ENCODE measurements at places on chromosomes 2 and 18. TPM values are rescaled to one million over a fixed set of nuclear protein-coding genes. Genes with fewer than 3 reads are reported as not detected.

- DNase-seq: no peak
- H3K4me3 ChIP-seq: no peak overlapping the region
- H3K27ac ChIP-seq: no peak overlapping the region
- H3K36me3 ChIP-seq: no peaks in the 10 kb centered on the region
- no peaks in the 10 kb centered on the region for H3K4me1 ChIP-seq
Observed at GRCh38 chr2:120995152-120995551, 259.5 kb downstream of the GLI2 start.

Gene REEP1
- total RNA-seq: 5.7 TPM

- H3K27me3 ChIP-seq: no peaks in the 10 kb centered on the region
- H3K4me1 ChIP-seq: no peaks in the 10 kb centered on the region
- no peaks in the 10 kb centered on the region for H3K36me3 ChIP-seq
- H3K27ac ChIP-seq: no peak overlapping the region
- DNase-seq: no peak
- H3K4me3 ChIP-seq: no peak overlapping the region
Observed at GRCh38 chr2:204228169-204228886, 291.8 kb downstream of the ICOS start.

GRCh38 chr2:42084231-42084671 is 36.4 kb downstream of the PKDCC start:
- DNase-seq: no peak
- no peaks in the 10 kb centered on the region for H3K36me3 ChIP-seq
- no peak overlapping the region for H3K27ac ChIP-seq

GRCh38 chr2:216546641-216547403 is 48.2 kb downstream of the RPL37A start:
- H3K4me1 ChIP-seq: peaks cover 14% of the 10 kb centered on the region
- H3K27me3 ChIP-seq: no peaks in the 10 kb centered on the region
- H3K36me3 ChIP-seq: no peaks in the 10 kb centered on the region
- no peak overlapping the region for H3K4me3 ChIP-seq
- no peak for DNase-seq
- H3K27ac ChIP-seq: no peak overlapping the region

DNA sequence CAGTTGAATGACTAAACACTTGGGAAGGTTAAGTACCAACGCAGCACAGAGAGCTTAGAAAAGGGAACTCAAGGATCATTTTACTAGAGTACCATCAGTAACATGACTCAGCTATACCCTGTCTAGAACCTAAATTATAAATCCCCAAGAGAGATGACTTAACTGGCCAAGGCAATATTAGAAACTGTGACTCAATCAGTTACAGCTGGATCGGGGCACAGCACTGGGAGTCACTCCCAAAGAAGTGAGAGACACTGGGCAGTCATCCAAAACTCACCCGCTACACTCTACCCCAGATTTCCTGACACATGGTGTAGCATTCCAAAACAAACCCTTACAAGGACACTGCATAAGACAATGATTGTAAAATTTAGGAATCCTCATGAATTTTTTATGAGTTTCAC is 17.7 kb downstream of the IWS1 start:
- H3K27ac ChIP-seq: peak overlapping the region; percentile 59
- peak; percentile 79 for DNase-seq
- H3K4me1 ChIP-seq: peaks cover 31% of the 10 kb centered on the region
- no peak overlapping the region for H3K4me3 ChIP-seq
- peaks cover 17% of the 10 kb centered on the region for H3K36me3 ChIP-seq
- H3K27me3 ChIP-seq: no peaks in the 10 kb centered on the region

Gene KIAA2012
- not detected for total RNA-seq

GRCh38 chr2:8537562-8538155 is 144.2 kb upstream of the ID2 start:
- no peak overlapping the region for H3K27ac ChIP-seq
- DNase-seq: no peak
- no peak overlapping the region for H3K4me3 ChIP-seq
- no peaks in the 10 kb centered on the region for H3K36me3 ChIP-seq
- peaks cover 26% of the 10 kb centered on the region for H3K4me1 ChIP-seq
- no peaks in the 10 kb centered on the region for H3K27me3 ChIP-seq

Gene DOK6
- total RNA-seq: 2.1 TPM

Gene CTAGE1
- not detected for total RNA-seq

DNA sequence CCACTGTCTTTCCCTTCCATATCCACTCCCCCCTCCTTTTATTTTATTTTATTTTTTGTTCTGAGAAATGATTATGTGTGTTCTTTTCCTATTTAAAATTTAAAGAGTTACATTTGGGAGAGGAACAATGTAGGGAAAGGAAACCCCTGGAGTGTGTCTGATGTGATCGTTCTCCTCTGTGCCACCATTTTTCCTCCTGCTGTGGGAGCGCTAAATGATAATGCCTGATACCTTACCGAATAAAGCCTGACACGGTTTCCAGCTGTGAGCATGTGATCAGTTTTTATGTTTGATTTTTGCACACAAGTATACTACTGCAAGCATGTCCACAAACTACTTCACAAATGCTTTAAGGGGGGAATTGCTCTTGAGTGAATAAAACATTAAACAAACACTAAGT is 317.8 kb upstream of the FANCL start:
- DNase-seq: no peak
- H3K4me3 ChIP-seq: no peak overlapping the region
- no peak overlapping the region for H3K27ac ChIP-seq
- no peaks in the 10 kb centered on the region for H3K36me3 ChIP-seq
- H3K27me3 ChIP-seq: no peaks in the 10 kb centered on the region
- H3K4me1 ChIP-seq: no peaks in the 10 kb centered on the region

DNA sequence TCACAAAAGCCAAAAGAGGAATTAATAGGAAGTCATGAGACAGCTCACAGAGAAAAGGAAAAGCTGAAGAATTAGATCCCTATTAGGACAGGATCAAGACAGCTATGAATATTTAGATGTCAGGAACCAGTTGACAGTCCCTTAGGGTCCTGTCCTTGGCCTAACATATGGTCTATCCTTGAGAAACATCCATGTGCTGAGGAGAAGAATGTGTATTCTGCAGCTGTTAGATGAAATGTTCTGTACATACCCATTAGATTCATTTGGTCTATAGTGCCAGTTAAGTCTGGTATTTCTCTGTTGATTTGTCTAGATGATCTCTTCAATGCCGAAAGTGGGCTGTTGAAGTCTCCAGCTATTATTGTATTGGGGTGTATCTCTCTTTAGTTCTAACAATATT is 37.6 kb upstream of the SLC40A1 start:
- peaks cover 11% of the 10 kb centered on the region for H3K4me1 ChIP-seq
- no peaks in the 10 kb centered on the region for H3K27me3 ChIP-seq
- H3K36me3 ChIP-seq: no peaks in the 10 kb centered on the region
- no peak overlapping the region for H3K4me3 ChIP-seq
- no peak overlapping the region for H3K27ac ChIP-seq

Gene TACR1
- 0.56 TPM for total RNA-seq

DNA sequence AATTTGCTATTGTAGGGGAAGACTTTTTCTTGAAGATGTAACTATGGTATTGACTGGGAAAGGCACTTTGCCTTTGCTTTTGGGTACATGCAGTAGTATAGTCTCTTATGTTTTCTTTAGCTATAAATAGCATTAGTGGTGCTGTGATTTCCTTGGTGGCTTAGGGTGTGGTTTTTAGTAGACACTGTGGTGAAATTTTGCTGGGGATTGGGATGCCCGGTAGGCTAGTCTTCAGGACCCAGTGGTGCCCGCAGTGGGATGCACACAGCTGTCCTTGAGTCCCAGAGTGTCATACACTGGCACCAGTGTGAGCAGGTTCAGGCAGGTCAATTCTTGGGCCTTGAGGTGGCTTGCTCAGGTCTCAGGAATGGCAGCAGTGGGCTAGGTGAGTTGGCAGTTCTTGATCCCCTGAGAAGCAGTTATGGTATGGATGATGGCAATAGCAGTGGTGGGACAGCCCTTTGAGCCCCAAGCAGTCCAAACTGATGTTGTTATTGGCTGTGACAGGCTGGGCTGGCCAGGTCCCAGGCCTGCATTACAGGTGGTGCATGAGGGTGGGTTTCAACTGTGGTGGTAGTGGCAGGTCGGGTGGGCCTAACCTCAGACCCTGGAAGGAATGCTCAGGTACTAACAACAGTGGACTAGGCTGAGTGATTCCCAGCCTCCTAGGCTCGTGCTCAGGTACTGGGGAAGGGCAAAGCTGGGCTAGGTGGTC is 124.3 kb downstream of the XRCC5 start:
- H3K4me3 ChIP-seq: no peak overlapping the region
- DNase-seq: no peak
- H3K4me1 ChIP-seq: no peaks in the 10 kb centered on the region

- no peaks in the 10 kb centered on the region for H3K27me3 ChIP-seq
- no peaks in the 10 kb centered on the region for H3K4me1 ChIP-seq
- H3K27ac ChIP-seq: no peak overlapping the region
- H3K36me3 ChIP-seq: no peaks in the 10 kb centered on the region
- no peak overlapping the region for H3K4me3 ChIP-seq
Observed at GRCh38 chr2:69279931-69280681, 106.9 kb downstream of the GFPT1 start.

GRCh38 chr2:231057590-231057989 is 923 bp downstream of the PSMD1 start:
- no peak for DNase-seq
- H3K4me1 ChIP-seq: peaks cover 23% of the 10 kb centered on the region
- H3K27me3 ChIP-seq: no peaks in the 10 kb centered on the region
- peaks cover 5% of the 10 kb centered on the region for H3K36me3 ChIP-seq

GRCh38 chr2:20422402-20423271 is 24.2 kb upstream of the RHOB start:
- no peak for DNase-seq
- H3K27me3 ChIP-seq: no peaks in the 10 kb centered on the region
- H3K36me3 ChIP-seq: no peaks in the 10 kb centered on the region
- H3K4me3 ChIP-seq: no peak overlapping the region
- peaks cover 30% of the 10 kb centered on the region for H3K4me1 ChIP-seq
- peak overlapping the region; percentile 78 for H3K27ac ChIP-seq

DNA sequence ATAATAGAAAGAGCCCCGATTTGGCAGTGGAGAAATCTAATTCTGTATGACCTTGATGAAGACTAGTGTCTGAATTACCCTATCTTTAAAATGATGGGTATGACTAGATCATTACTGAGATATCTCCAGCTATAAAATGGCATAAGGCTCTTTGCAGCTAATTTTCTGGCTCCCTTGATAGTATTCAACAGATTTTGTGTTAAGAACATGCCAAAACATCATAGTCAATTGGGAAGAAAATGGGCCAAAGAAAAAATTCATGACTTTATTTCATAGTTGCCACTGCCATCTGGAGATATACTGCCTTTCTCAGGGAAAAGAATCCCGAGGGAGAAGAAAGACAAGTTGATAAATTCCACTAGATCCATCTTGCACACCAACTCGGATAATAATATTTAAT is 1618.7 kb downstream of the LRP1B start:
- no peaks in the 10 kb centered on the region for H3K27me3 ChIP-seq
- no peak for DNase-seq
- no peak overlapping the region for H3K4me3 ChIP-seq
- H3K27ac ChIP-seq: no peak overlapping the region

Gene GRB14
- total RNA-seq: 19.3 TPM

Gene TRIM54
- 0.54 TPM for total RNA-seq

DNA sequence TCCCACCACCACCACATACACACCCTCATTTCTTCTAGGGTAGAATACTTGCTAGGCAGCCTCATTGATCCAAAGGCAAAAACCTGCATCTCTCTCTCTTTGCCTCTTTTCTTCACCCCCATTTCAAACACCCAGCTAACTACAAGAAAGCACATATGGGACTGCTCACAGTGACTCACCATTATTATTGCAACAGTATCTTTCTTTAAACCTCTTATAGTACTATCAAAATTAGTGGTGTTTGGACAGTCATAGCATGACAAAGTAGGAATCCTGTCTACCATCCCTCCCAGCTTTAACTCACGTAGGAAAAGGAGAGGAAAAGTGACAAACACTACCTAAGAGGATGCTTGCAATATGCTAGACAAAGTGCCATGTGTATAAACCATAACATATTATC is 422.5 kb upstream of the CRIM1 start:
- H3K4me1 ChIP-seq: no peaks in the 10 kb centered on the region
- H3K36me3 ChIP-seq: no peaks in the 10 kb centered on the region
- H3K27ac ChIP-seq: no peak overlapping the region

- no peak for DNase-seq
- no peaks in the 10 kb centered on the region for H3K27me3 ChIP-seq
- H3K27ac ChIP-seq: no peak overlapping the region
- no peak overlapping the region for H3K4me3 ChIP-seq
Observed at GRCh38 chr18:78893281-78894032, 86.2 kb upstream of the SALL3 start.

DNA sequence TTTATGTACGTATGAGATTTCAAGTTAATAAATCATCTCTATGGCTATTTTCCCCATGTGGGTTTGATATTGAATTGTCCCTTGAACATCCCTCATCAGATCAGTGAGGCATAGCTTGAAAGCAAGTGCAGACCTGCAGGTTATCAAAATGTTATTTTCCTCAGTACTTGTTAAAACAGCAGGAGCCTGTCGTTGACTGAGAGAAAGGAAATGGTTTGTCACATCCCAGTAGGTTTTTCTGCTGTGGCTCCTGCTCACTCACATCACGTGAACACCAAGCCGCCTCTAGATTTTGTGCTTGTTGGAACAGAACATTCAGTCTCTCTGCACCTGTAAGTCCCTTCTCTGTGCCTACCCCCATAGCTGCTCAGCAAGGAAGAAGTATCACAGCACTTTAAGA is 340.3 kb downstream of the CELF4 start:
- no peak for DNase-seq
- no peak overlapping the region for H3K4me3 ChIP-seq
- no peaks in the 10 kb centered on the region for H3K36me3 ChIP-seq
- H3K27me3 ChIP-seq: no peaks in the 10 kb centered on the region
- H3K27ac ChIP-seq: no peak overlapping the region

Gene MROH2A
- 1.3 TPM for total RNA-seq

Gene SULT1C2
- total RNA-seq: 11.2 TPM

Gene RAD51AP2
- not detected for total RNA-seq

- no peak overlapping the region for H3K4me3 ChIP-seq
- DNase-seq: no peak
- H3K27ac ChIP-seq: no peak overlapping the region
- H3K36me3 ChIP-seq: no peaks in the 10 kb centered on the region
Observed at GRCh38 chr2:203869223-203870042, 1.9 kb downstream of the CTLA4 start.

DNA sequence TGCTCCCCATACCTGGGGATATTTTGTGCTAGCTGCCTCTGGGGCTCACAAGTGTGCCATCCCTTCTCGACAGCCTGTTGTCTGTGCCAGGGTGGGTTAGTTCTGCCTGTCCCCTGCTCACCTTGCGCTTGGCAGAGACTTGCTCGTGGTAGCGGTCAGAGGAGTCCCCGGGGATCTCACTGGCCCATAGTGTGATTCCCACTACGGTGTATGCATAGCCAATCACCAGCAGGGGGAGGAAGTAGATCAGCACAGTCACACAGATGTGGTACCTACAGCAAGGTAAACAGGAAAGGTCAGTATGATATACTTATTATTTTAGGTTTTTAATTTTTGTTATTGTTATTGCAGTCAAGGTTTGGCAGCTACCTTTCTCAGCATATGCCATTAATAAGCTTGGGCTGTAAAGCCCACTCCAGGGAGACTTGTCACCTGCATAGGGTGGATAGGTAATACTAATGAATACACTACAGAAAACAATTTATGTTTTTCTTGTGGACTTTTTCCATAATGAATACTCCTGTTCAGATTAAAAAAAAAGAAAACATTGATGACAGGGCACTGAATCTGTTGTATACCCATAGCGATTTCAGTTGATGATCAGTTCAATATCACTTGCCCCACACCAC is 95.2 kb downstream of the POLE4 start:
- no peak overlapping the region for H3K27ac ChIP-seq
- H3K27me3 ChIP-seq: no peaks in the 10 kb centered on the region
- no peaks in the 10 kb centered on the region for H3K36me3 ChIP-seq
